ENCODE measurements at places on chromosomes 7 and 10. TPM values are rescaled to one million over a fixed set of nuclear protein-coding genes. Genes with fewer than 3 reads are reported as not detected.
A peak's percentile ranks its signal among the peaks of the same experiment; 100 is the strongest.

GRCh38 chr7:135208102-135208793, 3.1 kb downstream of the WDR91 start:
- DNase-seq, result no peak

GRCh38 chr10:35843524-35844181, 201.6 kb upstream of the FZD8 start:
- no peak for DNase-seq

DNA sequence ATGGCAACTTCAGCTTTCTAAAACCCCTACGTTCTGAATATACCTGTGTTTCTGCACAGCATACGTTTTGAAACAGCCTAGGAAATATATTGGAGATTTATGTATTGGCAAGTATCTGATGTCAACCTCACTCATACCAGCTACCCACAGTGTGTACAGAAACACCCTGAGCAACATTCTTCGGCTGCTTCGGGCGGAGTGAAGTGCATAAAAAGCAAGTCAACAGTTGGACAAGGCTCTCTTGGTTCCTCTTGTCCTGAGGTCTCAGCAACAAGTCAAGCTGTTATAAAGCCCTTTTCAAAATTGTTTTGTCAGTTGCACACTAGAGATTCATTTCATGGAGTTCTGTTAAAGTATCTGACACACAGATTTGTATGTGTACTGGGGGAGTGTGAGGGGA, 40.0 kb upstream of the PAPSS2 start:
- DNase-seq, result no peak

- no peak for DNase-seq
These were observed 166.7 kb downstream of the SEPTIN7 start for GRCh38 chr7:35967366-35968139.

Gene CHAT
- total RNA-seq, result not detected

- DNase-seq, result no peak
These were observed 97.8 kb downstream of the GALNT17 start for GRCh38 chr7:71229699-71230098.

GRCh38 chr10:45061982-45062381, 61.3 kb downstream of the ZNF22 start:
- DNase-seq, result no peak

DNA sequence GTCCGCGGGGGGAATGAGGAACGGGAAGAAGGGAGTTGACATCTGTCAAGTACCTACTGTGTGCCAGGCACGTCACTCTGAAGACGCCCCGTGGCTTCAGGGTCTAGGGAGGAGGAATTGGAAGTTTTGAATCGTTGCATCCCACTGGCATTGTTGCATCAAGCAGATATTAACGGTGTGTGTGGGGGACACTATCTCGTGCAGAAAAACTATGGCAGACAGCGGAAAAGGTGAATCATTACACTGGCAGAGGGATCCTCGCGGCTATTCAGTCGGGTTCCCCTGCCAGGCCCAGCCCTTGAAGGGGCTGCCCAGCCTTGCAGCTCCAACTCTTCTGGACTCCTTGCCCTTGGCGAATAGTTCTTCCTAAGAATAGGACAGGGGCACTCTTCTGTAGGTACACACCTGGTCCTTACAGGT, 1.0 kb upstream of the KIAA1549 start:
- DNase-seq, result no peak

Gene AP5Z1
- total RNA-seq, result 21.0 TPM

DNA sequence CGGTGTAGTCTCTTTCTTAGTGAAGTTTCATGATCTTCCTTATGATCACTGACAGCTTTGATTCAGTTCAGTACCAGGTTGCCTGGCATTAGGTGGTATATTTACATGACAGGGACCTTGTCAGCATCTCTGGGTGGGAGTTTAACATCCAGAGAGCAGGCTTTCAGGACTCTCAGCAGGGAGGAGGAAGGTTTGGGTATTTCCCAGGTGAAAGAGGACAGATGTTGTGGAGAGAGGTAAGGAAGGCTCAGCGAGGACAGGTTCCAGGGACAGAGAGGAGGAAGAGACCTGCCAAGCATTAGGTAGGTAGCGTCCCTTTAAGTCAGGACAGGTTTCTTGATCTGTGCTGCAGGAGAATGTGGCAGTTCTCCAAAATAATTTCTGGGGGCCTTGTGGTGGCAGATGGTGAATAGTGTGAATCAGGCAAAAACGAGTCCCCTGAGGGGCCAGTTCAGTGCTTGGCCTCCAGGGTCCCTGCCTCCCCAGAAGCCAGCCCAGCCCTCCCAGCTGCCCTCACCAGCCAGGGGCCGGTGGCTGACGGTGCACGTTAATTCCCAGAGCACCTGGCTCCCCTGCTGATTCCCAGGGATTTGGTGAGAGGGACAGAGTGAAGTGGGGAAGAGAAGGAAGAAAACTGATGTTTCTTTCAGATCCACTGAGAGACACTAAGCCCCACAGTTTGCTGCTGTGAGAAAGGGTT, 82.0 kb downstream of the VWC2 start:
- DNase-seq, result no peak

DNA sequence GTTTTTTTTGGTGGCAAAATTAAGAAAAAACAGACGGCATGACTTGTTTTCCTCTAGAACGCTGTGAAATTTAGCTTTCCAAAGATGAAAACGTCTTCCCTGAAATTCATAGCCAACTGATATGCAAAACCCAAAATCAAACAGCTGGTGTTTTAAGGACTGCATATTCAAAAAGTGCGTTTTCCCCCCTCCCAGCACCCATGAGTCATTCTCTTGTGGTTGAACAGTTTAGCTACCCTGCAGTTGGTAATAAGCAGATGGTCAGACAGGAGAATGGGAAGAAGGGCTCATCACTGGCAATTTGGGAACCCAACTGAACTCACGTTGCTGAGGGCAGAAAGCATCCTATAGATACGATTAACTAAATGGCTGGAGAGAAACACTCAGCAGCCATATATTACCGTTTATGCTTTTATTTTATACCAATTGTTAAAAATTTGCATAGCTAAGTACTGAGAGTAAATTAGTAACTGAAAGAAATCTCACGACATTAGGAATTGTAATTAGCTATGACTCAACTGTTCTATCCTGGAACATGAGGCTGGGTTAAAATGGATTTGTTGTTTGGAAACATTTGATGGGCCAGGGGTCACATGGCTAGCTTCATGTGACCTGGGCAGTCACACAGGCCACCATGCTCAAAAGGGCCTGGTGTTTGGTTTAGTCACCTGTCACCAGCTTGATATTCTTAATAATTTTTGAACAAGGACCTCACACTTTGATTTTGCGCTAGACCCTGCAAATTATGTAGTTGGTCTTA, 343.1 kb downstream of the PHTF2 start:
- no peak for DNase-seq

GRCh38 chr10:71309919-71310318, 9.1 kb upstream of the SLC29A3 start:
- no peak for DNase-seq

DNA sequence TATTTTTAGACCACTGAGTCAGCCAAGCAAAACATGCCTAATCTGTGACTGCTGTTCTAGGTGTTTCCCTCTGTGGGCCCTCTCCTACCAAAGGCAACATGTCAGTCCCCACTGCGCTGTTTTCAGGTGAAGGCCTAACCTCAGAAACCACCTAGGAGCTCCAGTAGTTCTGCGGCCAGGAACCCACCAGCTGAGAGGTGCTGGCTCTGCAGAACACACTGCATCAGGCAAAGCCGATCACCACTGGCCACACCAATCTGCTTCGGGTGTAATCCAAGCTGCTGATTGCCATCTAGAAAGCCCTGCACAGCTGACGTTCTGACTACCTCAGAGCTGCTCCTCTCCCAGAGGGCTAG, 14.9 kb downstream of the CAMK2G start:
- DNase-seq, result peak; percentile 55

Gene POLR1F
- total RNA-seq, result 32.2 TPM

Gene PRXL2A
- 15.0 TPM for total RNA-seq

DNA sequence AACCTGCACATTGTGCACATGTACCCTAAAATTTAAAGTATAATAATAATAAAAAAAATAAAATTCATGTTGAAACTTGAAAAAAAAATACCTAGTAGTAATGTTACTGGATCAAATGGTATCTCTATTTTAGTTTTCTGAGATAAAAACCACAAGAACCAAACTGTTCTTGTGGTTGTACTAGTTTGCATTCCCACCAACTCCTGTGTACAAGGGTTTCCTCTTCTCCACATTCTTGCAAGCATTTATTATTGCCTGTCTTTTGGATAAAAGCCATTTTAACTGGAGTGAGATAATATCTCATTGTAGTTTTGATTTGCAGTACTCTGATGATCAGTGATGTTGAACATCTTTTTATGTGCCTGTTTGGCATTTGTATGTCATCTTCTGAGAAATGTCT, 177.7 kb downstream of the KIF20B start:
- DNase-seq, result no peak

DNA sequence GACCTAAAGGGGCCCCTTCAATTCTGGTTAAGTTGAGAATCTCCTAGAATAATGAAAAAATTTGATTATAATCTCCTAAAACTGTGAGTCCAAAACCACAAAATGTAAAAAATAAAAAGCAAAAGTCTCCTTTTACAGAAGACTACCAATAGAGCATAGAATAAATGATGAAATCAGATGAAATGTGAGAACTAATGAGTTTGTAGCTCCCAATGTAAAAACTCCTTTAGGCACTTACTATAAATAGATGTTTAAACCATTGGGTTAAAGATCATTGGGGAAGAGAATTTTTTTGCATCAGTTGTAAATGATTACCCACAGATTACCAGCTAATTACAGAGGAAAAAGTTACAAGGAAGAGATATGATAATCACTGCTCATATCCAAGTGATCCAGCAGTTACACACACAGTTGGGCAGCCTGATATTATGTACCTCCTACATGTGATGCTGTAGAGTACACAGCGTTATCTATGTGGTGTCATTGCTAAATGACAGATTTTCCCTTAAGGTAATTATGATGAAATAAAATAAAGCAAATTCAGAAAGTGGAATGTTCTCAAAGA, 282.7 kb upstream of the SEMA3D start:
- no peak for DNase-seq

Gene SYT15B
- 0.05 TPM for total RNA-seq

Gene IDI2
- not detected for total RNA-seq

DNA sequence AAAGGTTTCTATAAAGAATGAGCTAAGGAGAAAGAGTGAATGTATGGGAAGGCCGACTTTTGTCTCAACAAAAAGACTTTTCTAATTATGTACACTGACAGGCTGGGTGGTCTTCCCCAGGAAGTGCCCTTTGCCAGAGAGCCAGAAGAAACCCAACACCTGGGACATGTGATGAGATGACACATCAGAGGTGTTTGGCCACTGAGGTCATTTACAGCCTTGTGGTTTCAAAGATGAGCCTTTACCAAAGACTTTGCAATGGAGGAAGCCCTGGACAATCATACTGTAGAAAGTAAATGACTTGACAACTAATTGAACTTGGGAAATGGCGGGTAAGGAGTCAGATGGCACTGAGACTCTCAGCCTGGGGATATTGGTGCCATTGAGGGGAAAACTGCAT, 3.4 kb upstream of the NRG3 start:
- no peak for DNase-seq

- DNase-seq, result no peak
These were observed 12.2 kb downstream of the GPR26 start for GRCh38 chr10:123678376-123678775.

Gene ITGB8
- not detected for total RNA-seq
